Fibroblast of villous mesenchyme (primary cell): ENCODE measurements at places on chromosomes 5 and 9. TPM values are rescaled to one million over a fixed set of nuclear protein-coding genes. Genes with fewer than 3 reads are reported as not detected.

Gene CER1
- not detected in 2 replicates for total RNA-seq

Gene C1QTNF3
- 0.86 and 1.9 TPM in 2 replicates for total RNA-seq

Gene CCDC192
- not detected in 2 replicates for total RNA-seq

Gene SPINK7
- not detected in 2 replicates for total RNA-seq

Gene MYO10
- total RNA-seq: 36.7 and 61.2 TPM in 2 replicates

Gene RAI14
- total RNA-seq: 251 and 291 TPM in 2 replicates

Gene KLF9
- 34.5 and 37.1 TPM in 2 replicates for total RNA-seq

Gene LEAP2
- under 0.01 and 0.32 TPM in 2 replicates for total RNA-seq

Gene MEIKIN
- total RNA-seq: not detected in 2 replicates

Gene DELE1
- 34.1 and 40.6 TPM in 2 replicates for total RNA-seq

Gene GMCL2
- not detected in 2 replicates for total RNA-seq

Gene ZNF366
- under 0.01 TPM in 2 replicates for total RNA-seq

Gene ELOVL7
- under 0.01 TPM in 1 of 2 replicates, not detected in the other for total RNA-seq

Gene CCL27
- not detected in 2 replicates for total RNA-seq

Gene DMRT3
- total RNA-seq: not detected in 2 replicates

Gene IL3
- not detected in 2 replicates for total RNA-seq

Gene MPDZ
- 46.4 and 62.6 TPM in 2 replicates for total RNA-seq

Gene MOB3B
- 0.32 and 0.43 TPM in 2 replicates for total RNA-seq

Gene EIF4E1B
- total RNA-seq: not detected in 2 replicates

Gene NR5A1
- not detected in 2 replicates for total RNA-seq

Gene PCDHGA2
- 2.6 and 3.0 TPM in 2 replicates for total RNA-seq

Gene OR1J2
- total RNA-seq: 0.32 and 0.43 TPM in 2 replicates

Gene NRG2
- under 0.01 and 0.64 TPM in 2 replicates for total RNA-seq

Gene SPATA31E1
- not detected in 2 replicates for total RNA-seq

Gene AIF1L
- 0.32 and 0.43 TPM in 2 replicates for total RNA-seq

Gene S1PR3
- 102 and 279 TPM in 2 replicates for total RNA-seq

Gene AK8
- 0.32 TPM in 1 of 2 replicates, not detected in the other for total RNA-seq

Gene TMEM215
- total RNA-seq: not detected in 2 replicates

Gene FBXO4
- 11.2 and 14.5 TPM in 2 replicates for total RNA-seq

Gene ADAMTS6
- total RNA-seq: 95.9 and 121 TPM in 2 replicates

Gene PCDHGA5
- total RNA-seq: 1.3 and 1.9 TPM in 2 replicates

Gene TPRN
- total RNA-seq: 6.9 and 8.1 TPM in 2 replicates

Gene DHFR
- 15.5 and 29.8 TPM in 2 replicates for total RNA-seq

Gene WDR38
- not detected in 2 replicates for total RNA-seq

Gene CYSRT1
- under 0.01 and 0.64 TPM in 2 replicates for total RNA-seq

Gene BTNL3
- not detected in 2 replicates for total RNA-seq

Gene SLC6A7
- total RNA-seq: under 0.01 TPM in 2 replicates

Gene PCAT7
- total RNA-seq: 0.43 and 0.64 TPM in 2 replicates

Gene CA9
- under 0.01 TPM in 1 of 2 replicates, not detected in the other for total RNA-seq

Gene OMD
- total RNA-seq: not detected in 2 replicates

Gene SLC35A4
- total RNA-seq: 11.9 and 13.8 TPM in 2 replicates

Gene TAF11L10
- total RNA-seq: not detected in 2 replicates

Gene RACK1
- total RNA-seq: 3,386 and 3,800 TPM in 2 replicates

Gene PCDHGB1
- 2.2 and 2.3 TPM in 2 replicates for total RNA-seq
